ENCODE measurements at places on chromosomes 2 and 18.

DNA sequence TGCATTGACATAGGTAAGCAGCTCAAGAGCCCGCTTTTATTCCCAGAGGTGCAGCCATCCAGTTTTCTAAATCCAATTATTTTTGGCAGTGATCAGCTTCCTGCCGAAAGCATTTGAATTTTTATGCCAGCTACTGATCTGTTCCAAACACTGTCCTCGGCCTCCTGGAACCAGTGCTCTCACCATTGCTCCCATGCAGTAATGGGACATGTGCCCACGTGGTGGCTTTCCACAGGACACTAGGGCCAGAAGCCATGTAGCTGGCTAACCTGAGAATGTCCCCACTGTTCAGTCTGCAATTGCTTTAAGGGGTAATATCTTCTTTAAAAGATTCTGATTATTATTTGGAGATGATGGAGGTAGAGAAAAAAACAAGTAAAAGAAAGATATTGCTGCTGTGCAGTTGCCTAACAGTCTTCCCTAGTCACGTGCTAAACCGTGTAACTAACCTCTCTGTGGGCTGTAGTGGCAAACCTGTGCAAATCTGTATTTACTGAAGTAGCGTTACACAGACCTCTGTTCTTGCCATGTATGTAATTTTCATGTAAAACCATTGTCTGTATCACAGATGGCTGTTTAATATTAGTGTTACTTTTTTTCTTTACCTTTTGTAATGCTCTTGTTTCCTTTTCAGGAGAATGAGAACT, 13.0 kb downstream of the GRHL1 start:
- DNase-seq: no peak

DNA sequence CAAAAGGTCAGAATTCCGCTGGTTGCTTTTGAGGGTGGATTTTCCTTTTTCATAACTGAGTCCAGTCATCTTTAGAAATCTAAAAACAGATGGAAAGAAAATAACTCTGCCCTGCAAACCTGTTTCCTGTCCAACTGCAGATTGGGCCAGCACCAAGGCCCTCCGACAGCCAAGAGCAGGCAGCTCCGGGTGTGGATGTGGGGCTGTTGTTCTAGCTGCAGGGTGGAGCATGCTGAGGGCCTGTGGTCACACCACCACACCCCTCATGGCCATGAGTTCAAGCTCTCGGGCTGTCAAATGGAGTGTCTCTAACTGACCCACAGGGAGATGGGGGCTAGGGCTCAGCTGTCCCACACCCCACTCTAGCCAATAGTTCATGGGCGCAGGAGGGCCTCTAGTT, 69.3 kb upstream of the BZW1 start:
- DNase-seq: no peak

- no peak for DNase-seq
Measured at GRCh38 chr2:228767196-228767595, 503.9 kb downstream of the PID1 start.

- no peak for DNase-seq
Measured at GRCh38 chr2:120754067-120754960, 18.6 kb downstream of the GLI2 start.

DNA sequence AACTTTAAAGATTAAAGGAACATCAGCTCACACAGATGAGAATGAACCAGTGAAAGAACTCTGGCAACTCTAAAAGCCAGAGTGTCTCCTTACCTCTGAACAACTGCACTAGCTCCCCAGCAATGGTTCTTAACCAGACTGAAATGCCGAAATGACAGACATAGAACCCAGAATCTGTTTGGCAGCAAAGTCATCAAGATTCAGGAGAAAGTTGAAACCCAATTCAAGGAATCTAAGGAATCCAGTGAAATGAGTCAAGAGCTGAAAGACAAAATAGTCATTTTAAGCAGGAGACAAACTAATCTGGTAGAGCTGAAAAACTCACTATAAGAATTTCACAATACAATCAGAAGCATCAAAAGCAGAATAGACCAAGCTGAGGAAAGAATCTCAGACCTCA, 72.0 kb downstream of the STRADB start:
- DNase-seq: no peak

GRCh38 chr18:43507842-43508481, 230.7 kb upstream of the SYT4 start:
- no peak for DNase-seq

DNA sequence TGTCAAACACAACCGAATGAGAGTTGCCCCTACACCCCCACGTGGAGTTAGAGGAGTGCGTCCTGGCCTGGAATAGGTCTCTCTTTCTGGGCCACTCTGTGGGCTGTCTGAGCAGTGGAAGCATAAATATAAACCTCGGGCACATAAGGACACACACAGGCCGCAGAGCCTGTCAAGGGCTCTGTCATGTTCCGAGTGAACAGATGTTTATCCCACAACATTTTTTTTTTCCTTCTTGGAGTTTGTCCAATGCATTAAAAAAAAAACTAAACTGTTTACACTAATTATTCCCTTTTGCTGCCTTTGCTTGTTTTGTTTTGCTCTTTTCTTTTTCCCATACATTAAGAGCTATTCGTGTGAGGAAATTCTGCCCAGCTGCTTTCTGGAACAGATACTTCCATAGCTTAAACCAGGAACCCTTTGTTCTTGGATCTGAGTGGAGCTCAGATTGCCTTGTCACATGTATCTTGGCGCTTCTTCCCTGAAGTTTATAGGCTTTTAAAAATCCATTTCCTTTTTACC, 228.3 kb upstream of the FOSL2 start:
- DNase-seq: no peak

GRCh38 chr2:12844511-12844910, 127.8 kb downstream of the TRIB2 start:
- no peak for DNase-seq
